ENCODE measurements at places on chromosomes 13 and 19. TPM values are rescaled to one million over a fixed set of nuclear protein-coding genes. Genes with fewer than 3 reads are reported as not detected.

The ZNF493 gene
- 19.9 TPM for total RNA-seq

The UBE2L5 gene
- total RNA-seq = not detected

The CYP4F12 gene
- not detected for total RNA-seq

The ICAM5 gene
- total RNA-seq = under 0.01 TPM

The DDX39A gene
- total RNA-seq = 63.0 TPM

Data from dermis lymphatic vessel endothelial cell (primary cell).